ENCODE measurements at places on chromosomes 7 and 10. TPM values are rescaled to one million over a fixed set of nuclear protein-coding genes. Genes with fewer than 3 reads are reported as not detected.

The SLC12A9 gene
- 13.4 TPM for total RNA-seq

GRCh38 chr10:28985137-28985885 lies 303.6 kb upstream of the LYZL1 start:
- no peak overlapping the region for H3K27ac ChIP-seq
- no peak for DNase-seq
- no peak overlapping the region for H3K4me3 ChIP-seq
- peaks cover 3% of the 10 kb centered on the region for H3K27me3 ChIP-seq

GRCh38 chr10:33353334-33353733 lies 18.9 kb upstream of the NRP1 start:
- H3K27me3 ChIP-seq, result no peaks in the 10 kb centered on the region
- DNase-seq, result no peak
- no peak overlapping the region for H3K4me3 ChIP-seq
- no peaks in the 10 kb centered on the region for H3K36me3 ChIP-seq
- H3K4me1 ChIP-seq, result peaks cover 4% of the 10 kb centered on the region

DNA sequence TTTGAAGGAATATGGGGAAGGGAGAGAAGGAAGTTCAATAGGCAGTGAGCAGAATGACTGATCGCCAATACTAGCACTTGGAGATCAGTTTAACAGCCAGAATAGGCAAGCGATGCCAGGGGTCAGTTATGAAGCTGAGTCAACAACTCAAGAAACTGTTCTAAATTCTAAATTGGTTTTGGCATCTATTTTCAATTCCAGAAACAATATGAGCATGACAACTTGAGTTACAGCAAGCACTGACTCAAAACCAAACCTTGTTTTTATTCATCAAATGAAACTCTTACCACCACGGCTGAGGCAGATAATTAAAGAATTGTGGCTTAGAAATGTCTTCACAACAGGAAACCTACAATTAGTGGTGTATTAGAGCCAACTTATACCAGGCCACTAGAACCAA lies 180.5 kb upstream of the ASAH2 start:
- H3K27me3 ChIP-seq, result no peaks in the 10 kb centered on the region
- peaks cover 7% of the 10 kb centered on the region for H3K4me1 ChIP-seq
- no peak overlapping the region for H3K4me3 ChIP-seq
- H3K36me3 ChIP-seq, result no peaks in the 10 kb centered on the region

DNA sequence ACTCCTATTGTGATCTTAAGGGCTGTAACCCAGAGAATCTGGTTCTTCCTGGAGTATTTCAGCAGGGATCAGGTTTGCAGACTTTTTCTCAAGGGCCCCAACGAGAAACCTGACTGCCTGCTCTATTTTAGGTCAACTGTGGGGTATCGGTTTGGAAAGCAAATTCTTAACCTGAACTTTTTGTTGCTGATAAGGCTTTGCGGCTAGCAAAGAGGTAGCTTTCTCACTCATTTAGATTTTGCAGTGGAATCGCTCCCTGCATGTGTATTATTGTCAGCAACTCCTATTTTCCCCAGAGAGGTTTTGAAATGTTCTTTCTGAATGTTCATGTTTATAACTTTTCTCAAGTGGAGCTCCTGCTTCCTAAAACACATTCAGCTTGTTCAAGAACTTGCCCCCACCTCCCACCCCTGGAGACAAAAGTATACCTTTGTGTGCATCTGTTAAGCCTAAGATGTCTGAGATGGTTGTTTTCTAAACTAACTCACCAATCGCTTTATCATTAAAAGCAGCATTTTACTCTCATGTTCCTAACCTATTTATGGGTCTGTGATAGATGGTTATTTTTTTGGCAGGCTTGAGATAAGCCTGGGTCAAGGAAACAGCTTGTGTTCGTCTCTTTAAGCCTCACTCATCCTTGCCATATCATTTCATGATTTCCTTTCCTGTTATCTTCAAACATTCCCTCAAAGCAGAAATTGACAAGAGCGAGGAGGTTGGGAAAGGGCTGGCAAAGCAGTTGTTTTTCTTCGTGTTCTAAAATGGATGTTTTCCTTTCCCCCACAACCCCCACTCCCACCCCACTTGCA lies 129.8 kb downstream of the BAMBI start:
- H3K4me1 ChIP-seq, result peaks cover 4% of the 10 kb centered on the region
- H3K27ac ChIP-seq, result no peak overlapping the region
- H3K36me3 ChIP-seq, result no peaks in the 10 kb centered on the region
- H3K4me3 ChIP-seq, result no peak overlapping the region
- DNase-seq, result peak; percentile 21
